RPMI7951 (cell line): ENCODE measurements at places on chromosomes 4 and X. TPM values are rescaled to one million over a fixed set of nuclear protein-coding genes. Genes with fewer than 3 reads are reported as not detected.
A peak's percentile ranks its signal among the peaks of the same experiment; 100 is the strongest.

DNA sequence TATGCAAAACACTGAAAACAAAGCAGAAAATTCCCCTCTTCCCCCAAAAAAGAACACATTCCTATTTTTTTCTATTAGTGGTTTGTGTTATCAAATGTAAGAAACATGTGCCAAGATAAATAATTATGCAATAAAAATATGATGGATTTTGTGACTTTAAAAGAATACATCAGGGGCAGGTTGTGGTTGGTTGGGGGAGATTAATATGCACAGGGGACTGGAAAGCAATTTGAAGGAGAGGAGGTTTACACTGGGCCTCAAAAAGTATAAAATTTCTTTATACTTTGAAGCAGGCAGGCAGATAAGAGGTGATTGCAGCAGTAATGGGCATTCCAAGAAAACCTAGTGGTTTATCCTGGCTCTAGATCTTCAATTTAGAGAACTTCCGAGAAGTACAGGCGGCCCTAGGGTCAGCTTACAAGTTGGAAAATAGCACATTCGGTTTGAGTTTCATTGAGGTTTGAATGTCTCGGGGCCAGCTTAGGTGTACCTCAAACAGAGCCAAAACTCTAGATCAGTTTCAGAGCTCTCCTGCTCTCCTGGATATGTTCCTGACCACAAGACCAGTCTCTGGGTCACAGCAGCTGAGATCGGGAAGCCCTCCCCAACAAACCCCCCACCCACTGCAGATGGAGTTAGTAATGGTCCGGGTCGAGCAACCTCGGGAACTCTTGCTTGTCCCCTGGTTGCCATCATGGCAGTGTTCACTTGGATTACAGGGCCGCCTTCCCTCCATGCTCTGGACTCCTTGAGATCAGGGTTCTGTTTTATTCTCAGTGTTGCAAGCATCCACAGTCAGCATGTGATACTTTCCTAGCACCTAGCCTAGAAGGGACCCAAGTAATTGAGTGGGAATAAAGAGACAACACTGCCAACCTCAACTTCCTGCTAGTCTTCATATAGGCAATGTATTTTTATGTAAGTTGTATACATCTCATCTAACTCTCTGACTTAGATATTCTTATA, 112.1 kb upstream of the DDIT4L start:
- no peak for DNase-seq

DNA sequence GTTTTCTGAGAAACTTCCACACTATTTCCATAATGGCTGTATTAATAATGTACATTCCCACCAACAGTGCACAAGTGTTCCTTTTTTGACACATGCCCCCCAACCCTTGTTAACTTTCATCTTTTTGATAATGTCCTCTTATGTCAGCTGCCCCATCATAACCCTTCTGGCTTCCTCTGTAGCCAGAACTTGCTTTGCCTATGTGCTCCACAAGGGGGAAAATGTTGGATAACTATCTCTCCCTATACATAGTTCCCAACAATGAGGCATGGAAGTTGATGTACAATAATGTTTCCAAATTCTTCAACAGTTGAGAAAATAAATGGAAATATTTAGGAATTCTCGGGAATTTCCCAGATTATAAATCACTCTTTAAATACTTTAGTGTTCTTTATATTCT, 142.9 kb downstream of the ASB9 start:
- DNase-seq = no peak

Gene HTR2C
- total RNA-seq = 0.20 and 0.24 TPM in 2 replicates

Gene ERCC6L
- 23.3 and 27.4 TPM in 2 replicates for total RNA-seq

Gene FAM9C
- total RNA-seq = under 0.01 TPM in 1 of 2 replicates, not detected in the other

GRCh38 chr4:176839656-176840055, 46.9 kb upstream of the VEGFC start:
- DNase-seq = peak; percentile 87

- DNase-seq = peak; percentile 79
These were observed at the start of the genes NDUFA1 and RNF113A for GRCh38 chrX:119871599-119872395. NDUFA1 (plus strand) TSS chrX:119871832; CDS start chrX:119871912, 80 bp downstream. RNF113A (minus strand) TSS chrX:119871733; CDS start chrX:119871613, 120 bp downstream.

Gene RBM47
- total RNA-seq = 7.0 and 8.5 TPM in 2 replicates

Gene MAGEA2B
- total RNA-seq = 16.1 and 16.7 TPM in 2 replicates

Gene CT45A3
- total RNA-seq = 0.36 TPM in 1 of 2 replicates, not detected in the other

Gene ATP8A1
- total RNA-seq = 0.12 and 0.39 TPM in 2 replicates

DNA sequence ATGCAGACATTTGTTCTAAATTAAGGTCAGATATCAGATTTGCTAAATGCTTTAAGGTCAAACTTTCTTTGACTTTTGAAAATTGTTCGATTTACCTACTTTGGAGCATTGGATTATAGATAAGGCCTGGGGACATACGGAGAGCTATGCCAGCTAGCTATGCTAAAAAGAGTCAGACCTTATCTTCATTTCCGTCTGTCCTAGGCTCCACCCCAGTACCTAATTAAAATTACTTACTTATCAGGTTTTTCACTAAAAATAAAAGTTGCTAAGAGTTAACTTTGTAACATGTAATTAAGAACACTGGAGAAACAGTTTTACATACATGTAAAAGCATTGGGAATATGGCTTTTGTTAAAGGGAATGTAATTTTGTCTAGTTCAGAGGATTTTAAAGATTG, 7.1 kb upstream of the TMEM35A start:
- no peak for DNase-seq

Gene AKAP4
- not detected in 2 replicates for total RNA-seq

DNA sequence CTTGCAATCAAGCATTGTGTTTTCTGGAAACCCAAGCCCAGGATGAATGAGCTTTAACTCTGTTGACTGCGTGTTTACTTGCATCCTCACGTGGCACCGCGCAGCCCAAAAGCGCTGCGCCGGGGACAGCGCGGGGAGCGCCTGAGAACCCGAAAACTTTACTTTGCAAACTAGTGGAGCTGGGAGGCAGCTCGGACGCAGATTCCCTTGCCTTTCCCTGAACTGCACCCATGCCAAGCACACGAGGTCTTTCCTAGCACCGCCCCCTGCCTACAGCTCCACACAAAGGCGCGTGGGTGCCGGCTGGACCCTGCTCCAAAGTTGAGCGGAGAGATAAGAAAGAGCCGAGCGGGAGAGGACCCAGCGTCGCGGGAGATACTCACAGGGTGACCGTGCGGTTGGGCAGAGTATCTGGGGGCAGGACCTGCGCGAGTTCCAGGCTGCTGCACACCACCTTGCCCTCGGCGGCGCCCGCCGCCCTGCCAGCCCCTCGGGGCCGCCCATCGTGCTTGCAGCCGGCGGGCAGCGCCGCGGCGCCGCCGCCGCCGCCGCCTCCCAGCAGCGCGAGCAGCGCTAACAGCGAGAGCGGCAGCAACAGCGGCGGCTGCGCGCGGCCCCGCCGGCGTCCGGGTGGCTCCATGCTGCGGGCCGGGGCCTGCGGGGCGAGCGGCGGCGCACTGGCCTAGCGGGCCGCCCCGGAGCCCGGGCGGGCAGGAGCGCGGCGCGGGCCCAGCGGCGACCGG, 550 bp downstream of the ADGRA3 start:
- peak; percentile 71 for DNase-seq

DNA sequence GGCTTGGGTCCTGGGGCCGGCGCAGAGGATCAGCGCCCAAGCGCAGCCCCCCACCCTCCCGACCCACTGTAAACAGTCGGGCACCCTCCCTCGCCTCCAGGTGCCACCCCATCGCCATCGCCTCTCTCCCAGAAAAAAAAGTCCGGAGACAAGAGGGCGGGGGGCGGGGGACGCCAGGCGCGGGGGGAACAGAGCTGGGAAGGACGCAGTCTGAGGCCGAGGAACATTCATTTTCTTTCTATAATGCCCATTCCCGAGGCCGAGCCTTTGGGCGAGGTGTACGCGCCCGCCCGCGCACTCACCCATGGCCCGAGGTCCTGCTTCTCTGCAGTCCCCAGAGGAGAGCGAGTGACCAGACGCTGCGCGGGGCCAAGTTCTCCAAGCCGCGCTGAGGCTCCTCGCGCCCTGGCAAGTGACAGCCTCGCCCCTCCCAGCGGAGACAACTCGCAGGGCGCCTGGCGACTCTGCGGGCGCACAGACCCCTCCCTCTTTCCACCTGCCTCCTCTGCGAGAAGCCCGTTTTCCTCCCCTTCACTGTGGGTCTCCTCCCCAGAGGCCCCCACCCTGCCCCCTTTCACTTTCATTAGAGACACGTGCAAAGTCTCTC, 63.5 kb upstream of the WDR17 start:
- no peak for DNase-seq

Gene ARAP2
- under 0.01 and 0.20 TPM in 2 replicates for total RNA-seq

Gene MND1
- total RNA-seq = 27.2 and 36.0 TPM in 2 replicates

- DNase-seq = no peak
These were observed 60.8 kb upstream of the XAGE1B start for GRCh38 chrX:52577464-52578173.

- no peak for DNase-seq
These were observed 236.5 kb upstream of the F9 start for GRCh38 chrX:139293991-139294390.

Gene ZFP42
- total RNA-seq = 0.24 TPM in 1 of 2 replicates, not detected in the other

Gene CLTRN
- total RNA-seq = 0.12 and 0.20 TPM in 2 replicates

DNA sequence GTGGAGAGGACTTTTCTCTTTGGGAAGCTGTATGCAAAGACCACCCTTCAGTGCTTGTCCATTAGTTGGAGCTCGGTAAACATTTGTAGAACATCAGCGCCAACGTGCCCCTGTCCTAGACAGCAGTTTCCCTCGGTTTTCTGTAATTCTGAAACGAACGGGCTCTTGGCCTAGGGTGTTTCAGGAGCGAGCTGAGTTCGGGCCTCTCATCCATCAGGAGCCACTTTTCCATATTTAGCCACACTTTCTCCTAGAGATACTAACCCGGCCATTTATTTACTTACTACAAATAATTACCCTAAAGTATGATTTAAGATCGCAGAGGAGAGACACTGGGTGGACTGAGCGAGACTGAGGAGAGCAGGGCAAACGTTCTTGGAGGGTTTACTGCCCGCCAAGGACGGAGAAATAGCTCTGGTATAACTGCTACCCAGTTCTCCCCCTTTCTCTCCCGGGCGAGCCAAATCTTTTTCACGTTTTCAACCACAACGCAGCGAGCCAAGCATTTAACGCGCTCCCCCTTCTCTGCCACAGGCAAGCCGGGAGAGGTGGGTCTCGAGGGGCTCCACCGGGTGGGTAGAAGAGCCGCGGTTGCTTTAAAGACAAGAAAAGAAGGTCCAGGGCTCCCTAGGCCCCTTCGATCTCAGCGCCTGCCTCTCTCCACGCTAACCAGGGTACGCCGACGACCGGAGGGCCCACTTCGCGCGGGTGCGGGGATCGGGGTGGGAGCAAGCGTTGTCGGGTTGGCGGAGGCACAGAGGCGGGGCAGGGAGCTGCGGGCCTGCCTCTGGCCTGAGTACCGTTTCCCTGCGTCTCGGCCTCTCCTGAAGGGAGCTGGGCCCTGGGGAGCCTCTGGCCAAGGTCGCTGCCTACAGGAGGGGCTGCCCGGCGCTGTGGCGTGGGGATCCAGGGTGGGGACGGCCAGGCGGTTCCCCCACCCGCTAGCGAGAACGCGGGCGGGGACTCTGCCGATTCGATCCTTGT, 10.8 kb upstream of the PITX2 start:
- DNase-seq = no peak
